SJSA1 (cell line): ENCODE measurements at places on chromosomes 1 and 21. TPM values are rescaled to one million over a fixed set of nuclear protein-coding genes. Genes with fewer than 3 reads are reported as not detected.

DNA sequence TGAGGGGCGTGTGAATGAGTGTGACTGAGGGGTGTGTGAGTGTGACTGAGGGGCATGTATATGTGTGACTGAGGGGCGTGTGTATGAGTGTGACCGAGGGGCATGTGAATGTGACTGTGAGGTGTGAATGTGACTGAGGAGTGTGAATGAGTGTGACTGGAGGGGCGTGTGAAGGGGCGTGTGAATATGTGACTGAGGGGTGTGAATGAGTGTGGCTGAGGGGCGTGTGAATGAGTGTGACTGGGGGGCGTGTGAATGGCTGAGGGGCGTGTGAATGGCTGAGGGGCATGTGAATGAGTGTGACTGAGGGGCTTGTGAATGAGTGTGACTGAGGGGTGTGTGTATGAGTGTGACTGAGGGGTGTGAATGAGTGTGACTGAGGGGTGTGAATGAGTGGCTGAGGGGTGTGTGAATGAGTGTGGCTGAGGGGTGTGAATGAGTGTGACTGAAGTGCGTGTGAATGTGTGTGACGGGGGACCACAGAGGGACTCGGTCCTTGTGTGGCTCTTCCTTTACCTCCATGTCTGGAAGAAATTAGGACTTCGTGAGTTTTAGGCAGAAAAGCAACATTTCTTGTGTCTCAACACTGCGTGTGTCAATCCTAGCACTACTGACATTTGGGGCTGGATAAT lies 105.8 kb downstream of the GLIS1 start:
- no peaks in the 10 kb centered on the region for H3K36me3 ChIP-seq
- H3K27me3 ChIP-seq, result no peaks in the 10 kb centered on the region
- H3K4me1 ChIP-seq, result no peaks in the 10 kb centered on the region
- no peak for DNase-seq
- no peak overlapping the region for H3K27ac ChIP-seq
- no peak overlapping the region for H3K4me3 ChIP-seq

GRCh38 chr1:200314085-200314750 lies 95.6 kb downstream of the ZNF281 start:
- H3K4me3 ChIP-seq, result no peak overlapping the region
- H3K27me3 ChIP-seq, result no peaks in the 10 kb centered on the region
- H3K36me3 ChIP-seq, result no peaks in the 10 kb centered on the region
- no peaks in the 10 kb centered on the region; the same call in 1 of the 2 replicates for H3K4me1 ChIP-seq
- no peak for DNase-seq
- no peak overlapping the region for H3K27ac ChIP-seq

DNA sequence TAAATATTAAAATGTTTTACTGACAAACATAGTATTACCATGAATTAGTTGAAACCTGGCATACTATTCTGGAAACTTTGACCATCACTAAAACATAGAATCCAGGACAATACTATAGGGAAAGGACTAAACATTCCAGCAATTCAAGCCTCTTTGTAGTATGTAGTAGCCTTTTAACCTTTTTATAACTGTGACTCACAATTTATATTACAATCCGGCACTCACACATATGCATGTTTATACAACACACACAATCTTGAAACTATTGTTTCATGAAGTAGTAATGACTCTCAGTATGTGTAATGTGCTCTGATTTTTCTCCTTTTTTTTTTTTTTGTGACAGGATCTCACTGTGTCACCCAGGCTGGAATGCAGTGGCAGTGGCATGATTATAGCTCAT lies 64.3 kb downstream of the ANKRD13C start:
- DNase-seq, result peak; percentile 71
- H3K36me3 ChIP-seq, result peaks cover 29% of the 10 kb centered on the region
- H3K27me3 ChIP-seq, result no peaks in the 10 kb centered on the region
- no peak overlapping the region for H3K4me3 ChIP-seq

DNA sequence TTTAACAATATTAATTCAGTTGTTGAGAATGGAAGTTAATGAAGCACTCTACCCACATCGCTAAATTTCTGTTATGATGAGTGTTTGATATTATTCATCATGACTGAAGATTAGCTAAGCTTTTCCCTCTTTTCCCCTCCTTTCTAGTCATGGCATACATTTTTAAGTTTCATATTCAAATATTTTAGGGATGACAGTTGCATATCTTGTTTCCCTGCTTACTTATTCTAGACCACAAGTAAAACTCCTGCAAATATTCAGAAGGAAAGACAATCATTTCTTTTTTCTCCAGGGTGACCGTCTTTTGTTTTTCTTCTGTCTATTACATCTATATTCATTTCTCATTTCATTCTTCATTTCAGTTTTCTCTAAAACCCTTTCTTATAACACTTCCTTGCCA lies 906.0 kb downstream of the ADGRL2 start:
- H3K27me3 ChIP-seq, result no peaks in the 10 kb centered on the region
- H3K27ac ChIP-seq, result no peak overlapping the region
- DNase-seq, result no peak
- H3K36me3 ChIP-seq, result no peaks in the 10 kb centered on the region
- H3K4me1 ChIP-seq, result no peaks in the 10 kb centered on the region

- H3K36me3 ChIP-seq, result no peaks in the 10 kb centered on the region
- DNase-seq, result no peak
- no peak overlapping the region for H3K27ac ChIP-seq
Observed at GRCh38 chr1:57252597-57253294, 171.1 kb downstream of the DAB1 start.

- H3K27ac ChIP-seq, result no peak overlapping the region
- no peaks in the 10 kb centered on the region for H3K4me1 ChIP-seq
- no peak overlapping the region for H3K4me3 ChIP-seq
- no peaks in the 10 kb centered on the region for H3K36me3 ChIP-seq
- no peaks in the 10 kb centered on the region for H3K27me3 ChIP-seq
- DNase-seq, result no peak
Observed at GRCh38 chr21:20968391-20968790, 29.8 kb upstream of the NCAM2 start.

GRCh38 chr1:47813970-47814369 lies 183.2 kb downstream of the TRABD2B start:
- no peaks in the 10 kb centered on the region for H3K36me3 ChIP-seq
- no peak overlapping the region for H3K4me3 ChIP-seq
- no peak overlapping the region for H3K27ac ChIP-seq
- H3K27me3 ChIP-seq, result no peaks in the 10 kb centered on the region
- H3K4me1 ChIP-seq, result peaks cover 91% of the 10 kb centered on the region

DNA sequence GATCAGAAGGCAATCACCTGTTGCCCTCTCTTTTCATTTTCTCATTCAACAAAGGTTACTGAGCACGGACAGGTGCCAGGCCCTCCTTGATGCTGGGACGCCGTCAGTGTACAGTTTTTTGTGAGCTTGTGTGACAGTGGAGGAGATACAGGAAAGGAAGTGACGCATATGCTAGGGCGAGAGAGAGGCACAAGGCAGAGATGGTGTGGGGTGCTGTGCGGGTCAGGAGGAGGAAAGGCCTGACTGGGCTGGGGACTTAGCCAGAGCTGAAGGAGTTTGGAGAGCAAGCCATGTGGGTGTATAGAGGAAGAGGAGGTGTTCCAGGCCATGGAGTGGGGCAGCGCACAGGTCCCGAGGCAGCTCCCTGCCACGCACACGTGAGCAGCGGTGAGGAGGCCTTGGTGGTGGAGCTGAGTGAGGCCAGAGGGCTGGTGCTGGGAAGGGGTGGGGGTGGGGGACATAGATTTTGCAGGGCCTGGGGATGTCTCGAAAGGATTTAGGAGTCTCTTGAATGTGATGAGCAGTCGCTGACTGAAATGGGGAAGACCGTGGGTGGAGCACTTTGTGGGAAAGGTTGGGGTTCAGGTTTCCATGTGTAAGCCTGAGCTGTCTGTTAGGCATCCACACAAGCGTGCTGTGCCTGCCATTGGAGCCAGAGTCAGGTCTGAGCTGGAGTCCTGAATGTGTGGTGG lies 46.0 kb downstream of the TRAPPC10 start:
- H3K36me3 ChIP-seq, result peaks cover 71% of the 10 kb centered on the region
- no peak overlapping the region for H3K4me3 ChIP-seq
- H3K4me1 ChIP-seq, result no peaks in the 10 kb centered on the region
- no peaks in the 10 kb centered on the region for H3K27me3 ChIP-seq

DNA sequence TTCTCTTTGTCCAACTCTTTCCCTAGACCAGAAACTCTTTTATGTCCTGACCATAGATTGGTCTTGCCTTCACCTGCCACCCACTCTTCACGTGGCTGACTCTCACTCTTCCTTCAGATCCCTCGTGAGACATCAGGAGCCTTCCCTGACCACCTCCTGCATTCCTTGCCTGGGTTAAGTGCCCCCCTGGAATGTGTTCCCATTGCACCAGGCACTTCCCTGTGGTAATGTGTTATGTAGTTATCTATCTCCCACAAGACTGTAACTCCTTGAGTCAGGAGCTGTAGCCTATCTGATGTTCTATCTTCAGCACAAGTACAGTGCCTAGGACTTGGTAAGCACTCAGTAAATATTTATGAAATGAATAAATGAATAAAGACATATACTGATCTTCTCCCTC lies 111.2 kb upstream of the CTTNBP2NL start:
- H3K4me1 ChIP-seq, result no peaks in the 10 kb centered on the region
- DNase-seq, result no peak
- H3K27ac ChIP-seq, result no peak overlapping the region

DNA sequence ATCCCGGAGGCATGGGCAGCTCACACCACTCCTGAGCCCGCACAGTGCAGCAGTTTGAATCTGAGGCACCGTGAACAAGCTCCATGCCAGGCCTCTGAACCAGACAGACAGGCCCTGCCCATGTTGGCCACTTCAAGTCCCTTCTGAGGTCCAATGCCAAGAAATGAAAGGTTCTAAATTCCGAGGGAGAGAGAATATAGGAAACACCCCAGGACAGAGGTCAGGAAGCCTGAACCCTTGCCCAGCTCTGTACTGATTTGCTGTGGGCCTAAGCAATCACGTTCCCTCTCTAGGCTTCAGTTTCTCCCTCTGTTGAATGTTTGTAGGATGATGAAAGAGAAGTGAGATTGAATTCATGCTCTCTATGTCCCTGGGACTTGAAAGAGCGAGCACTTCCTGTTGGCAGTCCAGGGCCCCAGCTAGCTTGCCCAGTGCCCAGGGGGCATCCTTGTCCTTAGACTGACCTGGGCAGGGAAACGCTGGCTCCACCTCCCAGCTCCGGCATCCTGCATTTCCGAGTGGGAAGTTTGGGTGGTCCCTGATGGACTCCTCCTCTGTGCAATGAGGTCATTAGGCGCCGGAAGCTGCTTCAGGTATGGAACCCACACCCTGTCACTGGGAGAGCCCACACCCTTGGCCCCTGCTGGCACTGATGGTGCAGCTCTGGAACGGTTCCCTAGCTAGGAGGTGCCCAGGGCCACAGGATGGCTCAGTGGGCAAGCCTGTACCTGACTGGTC lies 242.4 kb upstream of the TMEM51 start:
- H3K36me3 ChIP-seq, result no peaks in the 10 kb centered on the region
- H3K27ac ChIP-seq, result no peak overlapping the region
- H3K4me1 ChIP-seq, result peaks cover 8% of the 10 kb centered on the region
- H3K4me3 ChIP-seq, result no peak overlapping the region
- no peaks in the 10 kb centered on the region for H3K27me3 ChIP-seq

DNA sequence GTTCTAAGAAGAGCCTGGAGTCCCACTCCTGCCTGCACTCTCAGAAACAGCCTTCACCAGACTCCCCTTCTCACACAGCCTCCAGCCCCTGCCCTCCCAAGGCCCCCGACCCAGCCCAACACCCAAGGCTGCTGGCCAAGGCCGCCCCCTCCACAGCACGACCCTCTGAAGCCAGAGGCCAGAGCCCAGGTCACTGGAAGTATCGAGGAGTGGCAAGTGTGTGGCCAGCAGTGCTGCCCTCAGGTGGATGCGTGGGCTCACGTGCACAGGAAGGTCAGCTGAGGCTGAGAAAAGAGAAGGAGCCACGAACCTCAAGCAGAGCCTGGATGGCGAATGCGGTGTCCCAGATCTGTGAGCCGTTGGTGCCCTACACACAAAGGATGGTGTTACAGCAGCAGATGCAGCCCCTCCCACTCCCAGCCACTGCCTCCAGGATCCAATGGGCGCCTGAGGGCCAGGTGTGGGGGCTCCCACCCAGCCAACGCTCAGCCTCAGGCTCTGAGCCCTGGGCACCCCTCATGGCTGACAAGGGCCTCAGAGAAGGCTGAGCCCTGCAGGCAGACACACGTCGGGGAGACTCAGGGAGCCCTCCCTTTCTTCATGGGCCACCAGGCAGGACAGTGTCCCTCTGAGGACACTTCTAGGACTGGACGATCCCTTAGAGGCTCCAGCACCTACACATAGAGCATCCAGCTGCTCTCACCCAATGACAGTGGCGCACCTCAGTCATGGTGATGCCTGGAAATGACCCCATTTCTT lies 18.0 kb downstream of the LSS start:
- H3K27ac ChIP-seq, result no peak overlapping the region
- peaks cover 20% of the 10 kb centered on the region for H3K36me3 ChIP-seq
- no peak for DNase-seq
- H3K4me3 ChIP-seq, result no peak overlapping the region

GRCh38 chr1:11913291-11913690 lies 12.9 kb downstream of the KIAA2013 start:
- no peak overlapping the region for H3K27ac ChIP-seq
- H3K36me3 ChIP-seq, result peaks cover 13% of the 10 kb centered on the region
- peaks cover 7% of the 10 kb centered on the region for H3K4me1 ChIP-seq
- H3K4me3 ChIP-seq, result no peak overlapping the region
- DNase-seq, result no peak

- no peak overlapping the region for H3K4me3 ChIP-seq
- DNase-seq, result peak; percentile 88
Observed at GRCh38 chr1:212470059-212470458, 37.3 kb downstream of the NENF start.

DNA sequence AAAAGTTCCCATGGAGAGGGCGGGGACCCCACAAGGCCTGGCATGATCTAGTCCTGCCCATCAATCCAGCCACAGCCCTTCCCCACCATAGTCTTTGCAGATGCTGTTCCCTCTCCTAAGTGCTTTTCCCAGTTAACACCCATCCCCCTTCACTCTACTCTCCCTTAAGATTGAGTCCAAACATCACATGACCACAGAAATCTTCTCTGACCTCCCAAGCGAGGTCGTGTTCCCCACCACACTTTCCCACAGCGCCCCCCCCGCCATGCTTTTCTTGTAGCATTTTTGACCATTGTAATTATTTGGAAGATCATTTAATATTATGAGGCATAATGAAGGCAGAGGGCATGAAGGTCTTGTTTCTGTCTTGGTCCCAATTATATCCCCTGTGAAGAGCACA lies 4.3 kb upstream of the HSPG2 start:
- no peaks in the 10 kb centered on the region for H3K27me3 ChIP-seq
- H3K36me3 ChIP-seq, result no peaks in the 10 kb centered on the region
- no peak overlapping the region for H3K4me3 ChIP-seq
- H3K4me1 ChIP-seq, result peaks cover 81% of the 10 kb centered on the region

The IL12RB2 gene
- total RNA-seq, result not detected in 2 replicates

The DNAJC28 gene
- 1.6 TPM in 1 of 2 replicates, not detected in the other for total RNA-seq

The LCE3D gene
- total RNA-seq, result not detected in 2 replicates

The TMEM222 gene
- total RNA-seq, result 26.7 and 39.3 TPM in 2 replicates

The CD1E gene
- total RNA-seq, result not detected in 2 replicates

The ADCY10 gene
- not detected in 2 replicates for total RNA-seq

The DNM3 gene
- total RNA-seq, result 1.3 and 1.7 TPM in 2 replicates

The NEGR1 gene
- total RNA-seq, result 0.38 and 1.9 TPM in 2 replicates

The ARMH1 gene
- not detected in 2 replicates for total RNA-seq

The TENT5C gene
- 0.53 and 0.92 TPM in 2 replicates for total RNA-seq

The LCE2B gene
- not detected in 2 replicates for total RNA-seq

The ANKRD35 gene
- not detected in 2 replicates for total RNA-seq

The HNRNPCL2 gene
- not detected in 2 replicates for total RNA-seq
